ENCODE measurements at places on chromosomes 11 and 22.

DNA sequence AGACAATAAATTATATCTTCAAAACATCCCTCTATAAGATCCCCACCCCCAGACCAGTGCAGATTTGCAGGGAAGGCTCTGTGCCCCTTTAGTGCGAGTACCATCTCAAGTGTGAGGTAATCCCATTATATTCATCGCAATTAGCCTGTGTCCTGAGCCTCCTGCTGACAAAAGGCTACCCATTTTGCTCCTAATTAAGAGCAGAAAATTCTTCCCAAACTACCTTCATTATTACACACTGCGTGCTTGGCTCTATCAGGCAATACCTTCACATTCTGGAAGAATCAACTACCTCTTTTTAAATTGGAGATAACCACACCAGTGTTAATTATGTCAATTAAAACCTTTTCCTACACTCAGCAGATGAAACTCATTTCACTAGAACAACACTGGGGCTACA, 1133.4 kb upstream of the CCDC90B start:
- no peak for DNase-seq

- DNase-seq, result no peak
Measured at GRCh38 chr11:21723678-21724077, 469.2 kb upstream of the ANO5 start.

DNA sequence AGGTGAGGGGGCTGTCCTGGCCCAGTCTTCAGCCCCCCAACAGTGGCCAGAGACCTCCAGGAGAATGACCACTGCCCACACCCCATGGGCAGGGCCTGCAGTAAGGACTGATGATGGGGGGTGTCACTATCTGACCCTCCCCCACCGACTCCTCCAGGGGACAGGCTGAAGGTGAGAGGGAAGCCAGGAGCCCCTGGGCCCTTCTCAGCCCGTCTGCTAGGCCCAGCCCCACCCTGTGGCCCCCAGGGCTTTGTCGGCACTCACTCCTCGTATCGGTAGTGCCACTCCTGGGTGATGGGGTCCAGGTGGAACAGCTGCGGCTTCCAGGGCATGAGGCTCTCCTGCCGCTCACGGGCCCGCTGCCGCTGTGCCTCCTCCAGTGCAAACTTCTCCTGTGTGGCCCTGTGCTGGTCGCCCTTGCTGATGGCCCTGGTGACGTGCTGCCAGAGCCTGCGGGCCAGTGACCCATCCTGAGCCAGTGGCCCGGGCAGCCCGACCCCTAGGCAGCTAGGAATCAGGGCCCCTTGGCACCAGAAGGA, 35.4 kb upstream of the CARS1 start:
- DNase-seq, result no peak

DNA sequence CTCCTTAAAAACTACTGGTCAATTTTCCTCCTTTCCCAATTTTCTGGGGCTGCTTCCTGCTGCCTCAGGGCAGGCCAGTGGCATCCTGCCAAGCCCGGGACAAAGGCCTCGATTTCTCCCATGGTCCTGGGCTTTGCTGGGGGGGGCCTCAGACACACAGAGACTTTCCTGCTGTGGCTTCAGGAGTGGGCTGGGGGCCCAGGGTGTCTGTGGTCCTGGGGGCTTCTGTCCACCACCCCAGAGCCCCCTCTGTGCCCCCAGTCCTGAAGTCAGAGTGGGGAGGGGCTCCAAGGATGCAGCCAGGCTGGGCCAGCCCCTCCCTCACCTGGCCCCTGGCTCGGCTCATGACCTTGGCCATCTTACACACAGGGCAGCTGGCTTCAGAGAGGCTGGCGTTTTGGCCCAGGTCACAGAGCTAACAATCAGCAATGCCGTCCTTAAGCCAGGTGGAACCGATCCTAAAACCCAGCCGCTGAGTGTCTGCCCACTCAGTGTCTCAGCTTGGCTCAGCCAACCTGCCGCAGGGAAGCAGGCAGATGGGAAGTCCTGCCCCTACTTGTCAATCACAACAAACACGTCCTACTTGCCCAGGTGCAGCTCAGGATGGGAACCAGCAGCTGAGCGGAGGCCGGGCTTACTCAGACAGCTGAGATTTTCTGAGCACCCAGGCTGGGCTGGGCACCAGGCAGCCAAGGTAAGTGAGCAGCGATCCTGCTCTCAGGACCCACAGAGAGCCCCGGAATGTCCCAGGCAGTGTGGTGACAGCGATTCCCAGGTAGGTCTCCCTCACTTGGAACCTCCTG, 34.6 kb downstream of the OSBPL5 start:
- no peak for DNase-seq

GRCh38 chr11:106391771-106392420, 314.4 kb downstream of the AASDHPPT start:
- DNase-seq, result no peak

DNA sequence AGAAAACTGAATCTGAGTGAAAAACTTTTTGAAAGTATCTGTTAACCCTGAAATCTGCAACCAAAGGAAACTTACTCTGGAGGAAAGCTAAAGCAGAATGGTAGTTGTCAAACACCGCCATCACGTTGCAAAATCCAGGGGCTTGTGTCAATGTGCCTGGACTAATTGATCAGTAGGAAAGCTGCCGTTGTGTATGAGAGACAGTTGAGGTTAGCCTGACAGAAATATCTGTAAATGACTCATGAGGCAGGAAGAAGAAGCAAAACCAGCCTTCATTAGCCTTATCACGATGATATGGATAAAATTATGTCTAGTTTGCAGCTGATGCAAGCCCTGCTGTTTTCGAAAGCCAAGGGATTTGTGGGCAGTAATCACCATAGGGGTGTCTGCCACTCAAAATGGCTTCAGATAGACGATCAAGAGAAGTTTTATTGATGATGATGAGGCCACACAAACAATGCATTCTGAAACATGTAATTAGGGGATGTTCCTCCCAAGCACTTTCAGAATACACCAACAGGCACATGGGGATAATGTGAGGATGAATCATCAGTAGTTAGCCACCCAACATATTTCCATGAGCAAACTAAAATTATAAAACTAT, 8.9 kb downstream of the SCGB1A1 start:
- no peak for DNase-seq

DNA sequence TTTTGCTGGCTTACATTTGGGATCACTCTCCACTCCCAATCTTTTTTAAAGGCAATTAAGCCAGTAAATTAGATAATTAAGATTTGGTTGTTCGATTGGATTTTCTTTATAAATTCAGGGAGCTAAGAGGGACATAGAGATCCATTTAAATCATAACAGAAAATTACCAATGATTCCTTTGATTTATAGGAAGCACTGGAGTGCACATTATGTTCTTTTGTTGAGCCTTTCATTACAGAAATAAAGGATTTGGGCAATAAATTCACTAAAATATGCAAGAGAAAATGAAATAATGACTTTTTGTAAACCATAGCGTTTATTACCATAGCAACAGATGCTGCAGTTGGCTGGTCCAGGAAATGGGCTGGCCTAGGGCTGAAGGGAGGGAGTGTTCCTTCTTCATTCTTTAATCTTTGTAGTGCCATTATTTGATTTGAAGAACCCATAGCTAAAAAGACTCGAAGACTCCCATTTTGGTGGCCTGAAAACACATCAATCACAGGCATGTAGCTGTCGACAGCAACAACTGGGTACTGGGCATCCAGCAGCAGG, 73.0 kb downstream of the C2CD3 start:
- no peak for DNase-seq

GRCh38 chr11:134819041-134819440, 407.0 kb upstream of the B3GAT1 start:
- DNase-seq, result no peak

GRCh38 chr11:808427-809286, 1.1 kb upstream of the RPLP2 start:
- no peak for DNase-seq

DNA sequence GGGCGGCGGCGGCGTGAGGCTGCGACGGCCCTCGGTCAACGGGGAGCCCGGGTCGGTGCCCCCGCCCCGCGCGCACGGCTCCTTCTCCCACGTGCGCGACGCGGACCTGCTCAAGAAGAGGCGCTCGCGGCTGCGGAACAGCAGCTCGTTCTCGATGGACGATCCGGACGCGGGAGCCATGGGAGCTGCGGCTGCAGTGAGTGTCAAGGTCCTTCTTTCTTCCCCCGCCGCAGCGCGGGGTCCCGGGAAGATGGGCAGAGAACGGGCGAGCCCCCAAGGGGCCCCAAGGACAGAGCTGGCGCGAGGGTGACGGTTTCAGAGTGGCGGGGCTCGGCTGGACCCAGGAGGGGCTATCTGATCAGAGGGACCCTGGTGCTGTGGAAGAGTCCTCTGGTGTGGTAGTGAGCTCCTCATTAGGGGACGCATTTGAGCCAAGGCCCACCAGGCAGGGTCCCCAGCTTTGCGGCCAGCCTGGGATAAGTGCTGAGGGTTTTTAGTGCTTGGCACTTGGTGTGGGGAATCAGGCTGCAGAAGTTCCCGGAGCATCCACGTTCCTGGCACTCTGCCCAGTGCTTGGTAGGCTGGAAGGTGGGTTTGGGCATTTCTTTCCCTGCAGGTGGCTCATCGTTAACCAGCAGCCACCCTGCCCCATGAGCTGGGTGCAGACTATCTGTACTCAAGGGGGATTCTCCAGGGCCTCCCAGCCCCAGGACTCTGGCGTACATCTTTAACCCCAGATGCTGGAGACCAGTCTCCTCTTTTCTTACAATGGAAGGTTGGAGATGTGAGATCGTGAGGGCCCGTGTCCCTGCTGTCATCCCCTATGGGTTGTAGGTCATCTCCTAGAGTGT, 9.8 kb downstream of the EHBP1L1 start:
- DNase-seq, result no peak

DNA sequence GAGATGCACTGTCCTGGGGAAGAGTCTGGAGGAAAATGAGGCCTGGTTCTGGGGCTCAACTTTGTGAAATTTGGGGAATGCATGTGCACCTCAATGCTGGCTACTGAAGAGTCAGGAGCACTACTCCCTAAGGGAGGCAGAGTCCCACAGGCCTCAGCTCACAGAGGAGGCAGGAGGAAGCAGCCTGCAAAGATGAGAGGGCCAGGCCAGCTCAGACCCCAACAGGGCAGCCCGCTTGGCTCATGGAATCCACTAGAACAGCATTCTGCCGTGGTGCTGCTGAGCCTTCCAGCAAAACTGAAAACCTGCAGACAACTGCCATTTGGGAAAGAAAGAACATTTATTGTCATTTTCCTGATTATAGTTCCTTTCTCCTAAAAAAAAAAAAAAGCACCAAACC, 300.5 kb downstream of the CTTN start:
- DNase-seq, result no peak

- DNase-seq, result no peak
Measured at GRCh38 chr22:37276776-37277175, 5.5 kb upstream of the CYTH4 start.

GRCh38 chr22:29375398-29376076, 12.8 kb downstream of the AP1B1 start:
- no peak for DNase-seq

DNA sequence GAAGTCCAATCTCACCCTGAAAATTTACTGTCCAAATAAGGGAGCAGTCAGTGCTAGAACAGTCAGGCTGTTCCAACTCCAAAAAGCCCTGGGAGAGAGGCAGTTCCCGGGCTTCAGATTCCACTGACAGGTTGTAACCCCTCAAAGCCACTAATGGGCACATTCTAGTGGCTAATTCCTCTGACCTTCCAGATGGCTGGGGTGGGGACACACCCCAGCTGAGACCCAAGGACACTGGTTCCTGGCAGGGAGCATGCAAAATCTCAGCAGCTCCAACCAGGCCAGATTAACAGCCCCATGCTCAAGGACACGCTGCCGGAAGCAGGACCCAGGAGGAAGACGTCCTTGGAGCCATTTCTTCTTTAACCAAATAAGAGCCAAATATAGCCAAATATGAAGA, 92.7 kb downstream of the RPL27A start:
- DNase-seq, result no peak

DNA sequence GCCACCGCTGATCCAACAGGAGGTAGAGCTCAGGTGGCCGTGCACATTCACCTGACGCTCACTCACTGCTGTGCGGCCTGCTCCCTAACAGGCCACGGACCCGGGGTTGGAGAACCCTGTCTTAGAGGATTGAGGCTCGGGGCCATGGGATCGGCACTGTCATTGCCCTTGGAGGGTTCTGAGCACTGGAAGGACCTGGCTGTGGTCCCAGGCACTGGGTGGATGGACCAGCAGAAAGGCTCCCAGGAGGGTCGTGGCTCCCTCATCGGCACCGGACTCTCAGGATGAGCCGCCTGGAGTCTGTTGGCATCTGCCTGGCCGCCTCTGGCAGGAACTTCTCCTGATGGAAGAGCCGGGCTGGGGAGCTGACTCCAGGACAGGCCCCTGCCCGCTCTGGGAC, 6.5 kb downstream of the KCNQ1 start:
- DNase-seq, result no peak

DNA sequence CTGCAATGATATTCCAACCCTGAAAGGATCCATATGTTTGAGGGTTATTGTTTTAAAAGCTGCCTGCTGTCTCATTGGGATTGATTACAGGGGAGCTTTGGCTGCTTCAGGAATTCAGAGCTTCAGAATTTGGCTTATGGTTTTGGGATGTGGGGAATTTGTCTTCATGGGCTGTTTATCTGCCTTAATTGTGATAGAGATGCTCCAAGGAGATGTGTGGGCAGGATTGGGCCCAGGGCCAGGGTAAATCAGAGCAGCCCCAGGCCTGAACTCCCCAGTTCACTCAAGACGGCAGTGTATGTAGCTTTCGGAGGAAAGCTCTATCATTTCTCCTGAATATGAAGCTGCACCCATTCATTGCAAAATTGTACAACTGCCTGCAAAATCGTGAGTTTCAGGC, 88.5 kb downstream of the ALX4 start:
- DNase-seq, result no peak

DNA sequence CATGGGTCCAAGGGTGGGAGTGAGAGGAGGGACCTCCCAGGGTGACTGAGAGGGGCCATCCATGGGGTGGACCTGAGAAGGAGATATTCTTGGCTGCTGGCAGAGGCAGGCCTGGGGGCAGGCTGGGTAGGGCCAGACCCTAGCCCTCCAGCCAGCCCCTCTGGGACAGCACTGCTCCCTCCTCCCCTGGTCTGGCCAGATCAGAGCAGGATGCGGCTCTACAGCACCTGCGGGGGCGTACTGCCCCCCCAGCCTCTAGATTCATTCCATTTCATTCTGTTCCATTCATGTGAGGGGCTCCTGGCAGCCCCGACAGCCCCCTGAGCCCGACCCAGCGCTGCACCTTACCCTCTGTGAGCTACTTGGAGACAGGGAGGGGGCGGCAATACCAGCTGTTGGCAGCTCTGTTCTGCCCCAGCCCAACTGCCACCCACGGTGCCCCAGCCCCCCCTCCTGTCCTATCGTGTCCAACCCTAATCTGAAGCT, 34.3 kb upstream of the MYRF start:
- peak; percentile 60 for DNase-seq
